ENCODE measurements at places on chromosomes 13 and 19.

DNA sequence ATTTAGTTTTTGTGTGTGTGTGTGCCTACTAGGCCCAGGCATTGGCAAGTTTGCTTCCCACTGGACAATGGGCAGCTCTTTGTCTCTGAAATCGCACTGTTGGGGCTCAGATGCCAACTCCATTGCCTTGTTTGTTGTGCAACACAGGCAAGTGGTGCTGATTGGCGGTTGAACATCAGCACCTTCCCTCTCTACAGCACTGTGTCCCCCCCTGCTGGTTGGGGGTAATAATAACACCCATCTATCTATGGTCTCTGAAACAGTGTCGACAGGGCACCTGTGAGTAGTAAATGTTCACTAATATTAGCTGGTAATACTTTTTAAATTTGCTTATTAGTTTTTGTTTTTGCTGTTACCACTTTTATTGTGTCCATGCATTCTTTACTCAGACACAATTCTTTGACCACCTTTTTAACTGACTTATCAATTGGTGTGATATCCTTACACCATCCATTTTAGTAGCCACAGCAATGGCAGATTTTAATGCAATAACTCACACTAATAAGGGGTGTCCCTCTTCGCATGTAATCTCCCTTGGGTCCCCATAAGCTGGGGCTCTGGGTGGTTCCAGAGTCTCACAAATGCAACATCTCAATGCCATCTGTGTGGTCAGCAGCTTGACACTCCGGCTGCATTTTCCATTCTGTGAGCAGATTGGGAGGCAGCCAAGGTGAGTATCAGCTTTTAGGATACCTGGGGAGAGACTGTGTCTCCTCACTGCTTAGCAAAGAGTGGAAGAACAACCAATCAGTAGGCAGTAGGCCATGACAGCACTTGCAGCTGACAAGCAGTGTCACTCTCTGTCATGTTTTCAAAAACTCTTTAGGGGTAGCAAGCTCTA is 47.7 kb upstream of the UQCRFS1 start:
- DNase-seq = peak; percentile 64

GRCh38 chr13:26011996-26012821 is 39.6 kb downstream of the SHISA2 start:
- DNase-seq = no peak

DNA sequence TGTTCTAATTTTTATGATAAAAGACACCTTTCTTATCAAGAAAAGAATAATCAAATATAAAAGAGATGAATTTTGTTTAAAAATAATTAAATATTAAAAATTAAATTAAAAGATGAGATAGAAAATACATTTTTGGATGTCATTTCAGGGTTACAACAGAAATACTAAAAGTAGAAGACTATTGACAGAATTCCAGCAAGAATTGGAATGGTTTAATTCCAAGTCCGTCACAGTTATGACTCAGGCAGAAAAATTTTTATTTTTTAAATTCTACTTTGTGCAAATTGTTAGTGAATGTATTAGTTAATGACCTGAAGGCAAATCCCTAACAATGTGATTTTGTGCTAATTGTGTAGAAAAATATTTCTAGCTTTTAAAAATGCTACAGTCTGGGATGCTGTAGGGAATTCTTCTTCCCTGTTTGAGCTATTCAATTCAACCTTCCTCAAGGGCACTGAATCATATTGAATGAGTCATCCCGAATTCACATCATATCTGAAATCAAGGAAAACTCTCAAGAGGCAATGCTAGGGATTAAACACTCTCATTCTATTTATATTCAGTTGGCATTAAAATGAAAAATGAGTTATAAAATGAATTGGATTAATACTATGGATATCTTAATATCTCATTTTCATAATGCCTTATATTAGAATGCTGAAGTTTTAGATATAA is 633.5 kb upstream of the ATXN8OS start:
- DNase-seq = no peak

- no peak for DNase-seq
Observed at GRCh38 chr13:38528986-38529385, 157.9 kb upstream of the FREM2 start.

- DNase-seq = peak; percentile 62
Observed at GRCh38 chr19:58001895-58002369, 688 bp downstream of the ZNF606 start.

GRCh38 chr19:9640956-9641355 is 19.9 kb upstream of the ZNF561 start:
- no peak for DNase-seq
